ENCODE measurements at places on chromosomes 3 and 15.

GRCh38 chr15:89367485-89368451 is 33.1 kb upstream of the POLG start:
- peak; percentile 39 for ATAC-seq

GRCh38 chr15:58742022-58742813 is 7.3 kb downstream of the ADAM10 start:
- ATAC-seq, result peak; percentile 74

DNA sequence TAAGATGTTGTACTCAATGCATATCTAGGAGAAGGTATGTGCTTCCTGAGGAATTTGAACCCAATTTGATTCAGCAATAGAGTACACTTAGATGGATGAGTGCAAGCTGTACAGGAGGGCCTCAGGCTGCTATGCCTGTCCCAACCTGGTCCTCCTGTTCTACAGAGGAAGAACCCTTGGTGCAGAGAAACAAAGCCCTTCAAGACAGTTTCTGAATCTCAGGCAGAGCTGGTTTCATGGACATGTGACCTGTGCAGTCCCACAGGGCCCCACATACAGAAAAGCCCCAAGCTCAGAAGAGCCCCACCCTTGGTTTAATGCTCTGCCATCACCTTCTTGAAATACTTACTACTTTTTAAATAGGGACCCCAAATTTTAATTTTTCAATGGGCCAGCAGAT is 15.3 kb downstream of the FOXP1 start:
- ATAC-seq, result no peak

DNA sequence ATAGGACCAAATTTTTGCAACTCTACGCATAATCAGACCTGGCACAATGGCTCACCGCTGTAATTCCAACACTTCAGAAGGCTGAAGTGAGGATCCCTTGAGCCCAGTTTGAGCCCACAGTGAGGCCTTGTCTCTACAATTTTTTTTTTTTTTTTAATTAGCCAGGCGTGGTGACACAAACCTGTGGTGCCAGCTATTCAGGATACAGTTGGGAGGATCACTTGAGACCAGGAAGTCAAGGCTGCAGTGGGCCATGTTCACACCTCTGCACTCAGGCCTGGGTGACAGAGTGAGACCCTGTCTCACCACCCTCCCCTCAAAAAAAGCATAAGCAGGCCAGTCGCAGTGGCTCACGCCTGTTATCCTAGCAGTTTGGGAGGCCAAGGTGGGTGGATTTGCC is 24.7 kb downstream of the OIP5 start:
- ATAC-seq, result no peak

DNA sequence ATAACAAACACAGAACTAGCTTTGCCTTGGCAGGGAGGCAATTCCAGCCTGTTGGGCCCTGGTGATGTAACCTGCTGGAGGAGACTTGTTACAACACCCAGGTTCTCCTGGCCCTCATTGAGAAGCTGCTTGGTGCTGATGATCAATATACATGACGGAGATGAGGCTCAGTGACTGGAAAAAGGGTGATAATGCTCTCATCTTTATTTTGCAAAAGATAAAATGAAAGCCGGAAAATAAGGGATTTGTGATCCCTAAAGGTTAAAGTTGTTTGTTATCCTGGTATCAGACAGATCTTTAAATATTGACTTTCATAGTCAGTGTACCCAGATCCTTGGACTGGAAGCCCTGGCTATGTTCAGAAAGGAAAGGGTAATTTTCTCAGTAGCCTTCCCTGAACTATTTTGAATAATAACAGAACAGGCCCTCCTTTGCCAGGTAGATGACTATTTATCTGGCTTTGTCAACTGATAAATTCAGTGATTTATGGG is 118.9 kb upstream of the MEIS2 start:
- no peak for ATAC-seq

DNA sequence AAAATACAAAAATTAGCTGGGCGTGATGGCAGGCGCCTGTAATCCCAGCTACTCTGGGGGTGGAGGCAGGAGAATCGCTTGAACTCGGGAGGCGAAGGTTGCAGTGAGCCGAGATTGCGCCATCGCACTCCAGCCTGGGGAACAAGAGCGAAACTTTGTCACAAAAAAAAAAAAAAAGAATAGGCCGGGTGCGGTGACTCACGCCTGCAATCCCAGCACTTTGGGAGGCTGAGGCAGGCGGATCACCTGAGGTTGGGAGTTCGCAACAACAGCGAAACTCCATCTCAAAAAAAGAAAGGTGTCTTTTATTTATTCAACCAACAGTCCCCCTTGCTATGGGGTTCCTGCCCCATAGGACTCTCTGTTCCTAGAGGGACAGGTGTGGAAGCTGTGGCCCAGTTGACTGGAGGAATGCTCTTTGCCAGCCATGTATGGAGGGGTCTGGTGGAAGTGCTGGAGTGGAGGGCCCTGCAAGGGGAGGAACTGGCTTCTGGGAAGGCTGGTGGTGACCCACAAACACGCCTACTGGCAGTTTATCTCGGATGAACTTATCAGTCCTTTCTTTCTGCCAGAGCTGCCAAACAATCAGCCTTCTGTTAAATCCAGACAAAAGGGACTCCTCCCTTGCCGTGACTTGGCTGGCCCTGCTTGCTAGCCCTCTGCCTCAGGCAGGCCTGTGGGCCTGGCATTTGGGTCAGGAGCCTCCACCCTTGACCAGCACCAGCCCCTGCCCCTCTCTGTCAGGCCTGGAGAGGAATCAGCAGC is 4.6 kb upstream of the DAG1 start:
- no peak for ATAC-seq

GRCh38 chr3:101128786-101129185 is 135.6 kb upstream of the ABI3BP start:
- no peak for ATAC-seq

DNA sequence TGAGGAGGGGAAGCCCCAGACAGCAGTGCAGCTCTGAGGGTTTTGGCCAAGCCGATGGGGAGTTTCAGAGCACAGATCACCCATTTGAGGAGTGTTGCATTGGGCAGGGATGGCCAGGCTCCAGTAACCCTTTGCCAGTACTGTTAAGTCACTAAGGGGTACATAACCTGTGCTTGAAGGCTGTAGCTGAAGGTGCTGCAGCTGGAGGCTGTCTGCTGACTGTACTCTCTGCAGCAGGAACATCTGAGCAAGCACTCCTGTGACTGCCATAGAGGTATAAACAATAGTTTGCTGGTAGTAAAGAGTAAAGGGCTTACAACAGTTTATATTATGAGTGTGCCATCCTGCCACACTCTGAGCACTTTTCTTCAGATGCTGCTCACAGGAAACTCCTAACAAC is 297.8 kb downstream of the EPHA3 start:
- no peak for ATAC-seq

- no peak for ATAC-seq
These were observed 125.4 kb upstream of the MME start for GRCh38 chr3:154954757-154955156.

GRCh38 chr15:73323374-73323955 is 45.3 kb downstream of the HCN4 start:
- ATAC-seq, result no peak

DNA sequence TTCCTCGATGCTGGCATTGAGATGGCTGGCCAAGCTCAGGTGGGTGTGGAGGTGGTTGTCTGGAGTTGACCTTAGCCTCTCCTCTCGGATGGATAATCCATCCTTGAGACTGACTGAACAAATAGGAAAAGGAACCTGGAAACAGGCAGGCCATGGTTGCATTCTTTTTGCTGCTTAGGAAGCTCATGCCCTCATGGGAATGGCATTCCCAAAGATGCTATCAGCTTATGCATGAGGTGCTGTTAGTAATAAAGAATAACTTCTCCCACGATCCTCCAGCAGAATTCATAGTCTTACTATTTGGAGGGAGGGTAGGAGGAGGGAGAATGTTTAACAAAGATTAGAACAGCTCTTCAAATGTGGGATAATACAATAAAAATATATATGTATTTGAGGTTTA is 303.0 kb upstream of the TPM1 start:
- ATAC-seq, result no peak

DNA sequence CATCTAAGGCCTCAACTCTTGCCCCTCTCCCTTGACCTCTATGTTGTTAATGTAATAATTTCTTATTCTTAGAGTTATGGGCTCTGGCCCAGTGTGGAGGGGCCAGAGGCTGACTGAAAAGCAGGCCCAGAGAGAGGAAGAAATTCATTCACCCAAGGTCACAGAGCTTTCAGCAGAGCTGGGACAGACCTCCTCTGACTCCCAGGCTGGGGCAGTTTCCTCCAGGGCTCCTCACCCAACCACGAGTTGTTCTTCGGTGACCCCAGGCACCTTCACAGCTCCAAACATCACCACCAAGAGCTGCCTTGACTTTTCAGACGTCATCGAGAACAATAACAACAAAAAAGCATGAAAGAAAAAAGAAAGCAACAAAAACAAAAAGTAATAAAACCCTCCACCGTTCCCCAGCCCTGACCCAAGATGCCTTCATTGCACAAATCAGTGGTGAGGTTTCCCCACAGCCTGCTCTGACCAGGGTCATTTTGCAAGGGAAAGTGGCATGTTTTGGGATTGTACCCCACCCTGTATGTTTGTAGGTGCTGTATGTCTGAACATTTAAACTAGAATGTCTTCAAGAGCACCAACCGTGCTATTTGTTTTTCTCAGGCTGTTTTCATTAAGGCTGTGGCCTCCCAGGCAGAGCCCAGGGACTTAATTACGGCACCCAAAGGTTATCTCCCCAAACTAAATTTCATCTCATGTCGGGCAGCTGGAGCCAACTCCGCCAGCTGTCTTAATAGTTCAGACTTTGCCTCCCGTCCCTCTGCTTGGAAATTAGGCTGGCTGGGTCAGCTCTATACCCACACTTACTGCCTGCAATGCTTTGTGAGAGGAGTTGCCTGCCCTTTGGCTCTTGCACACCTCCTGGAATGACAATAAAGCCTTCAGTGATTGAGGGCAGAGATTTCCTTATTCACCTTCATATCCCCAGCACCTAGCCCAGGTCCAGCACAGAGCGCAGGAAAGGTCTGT is 173.8 kb downstream of the RPLP1 start:
- ATAC-seq, result no peak

GRCh38 chr3:14772533-14773138 is 46.1 kb upstream of the FGD5 start:
- no peak for ATAC-seq

- no peak for ATAC-seq
These were observed 49.2 kb downstream of the CACNA2D3 start for GRCh38 chr3:54171509-54171908.

DNA sequence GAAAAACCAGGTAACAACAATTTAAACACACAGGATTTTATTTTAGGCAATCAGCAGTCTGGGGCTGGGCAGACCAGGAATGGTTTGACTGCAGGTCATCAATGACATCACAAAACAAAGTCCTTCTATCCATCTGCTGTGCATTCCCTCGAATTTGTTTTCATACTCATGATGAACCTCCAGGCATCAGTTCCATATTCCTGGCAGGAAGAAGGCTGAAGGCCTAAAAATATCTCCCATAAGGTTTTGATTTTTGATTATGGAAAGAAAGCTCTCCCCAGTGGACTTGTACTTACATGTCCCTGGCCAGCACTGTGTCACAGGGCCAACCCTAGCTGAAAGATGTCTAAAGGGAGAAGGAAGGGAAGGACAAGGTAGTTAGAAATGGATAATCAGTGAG is 107.4 kb downstream of the PEAK1 start:
- no peak for ATAC-seq

DNA sequence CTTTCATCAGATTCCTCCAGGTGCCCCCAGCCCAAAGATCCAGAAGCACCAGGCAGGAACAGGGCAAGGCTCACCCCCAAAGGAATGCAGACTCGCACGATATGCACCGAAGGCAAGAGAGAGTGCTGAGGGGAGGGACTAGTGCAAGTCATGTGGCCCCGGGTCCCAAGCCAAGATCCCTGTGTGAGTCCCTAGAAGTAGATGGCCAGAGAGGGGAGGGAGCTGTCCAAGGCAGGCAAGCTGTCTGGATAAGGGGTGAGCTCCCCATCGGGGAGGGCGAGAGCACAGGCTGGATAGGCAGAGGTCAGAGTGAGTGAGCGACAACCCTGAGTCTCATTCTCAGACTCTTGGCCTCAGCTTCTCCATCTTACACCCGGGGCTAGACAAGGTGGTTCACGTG is 171.5 kb upstream of the LINGO1 start:
- no peak for ATAC-seq

Measured in activated CD4-positive, CD25-positive, alpha-beta regulatory T cell treated with anti-CD3 and anti-CD28 coated beads, Interleukin-2, amount 50 U/mL, for 24 hours (primary cell).